ENCODE measurements at places on chromosomes 13 and 19.

GRCh38 chr19:51663650-51664049, 17.0 kb upstream of the SIGLEC14 start:
- DNase-seq, result no peak

- no peak for DNase-seq
Measured at GRCh38 chr19:45598267-45599001, 3.6 kb downstream of the GPR4 start.

- no peak for DNase-seq
Measured at GRCh38 chr13:31962731-31963370, 68.7 kb upstream of the FRY start.

GRCh38 chr13:24997367-24997967, 98.5 kb upstream of the PABPC3 start:
- DNase-seq, result no peak

- no peak for DNase-seq
Measured at GRCh38 chr13:102830646-102831045, 15.2 kb upstream of the ERCC5 start.

DNA sequence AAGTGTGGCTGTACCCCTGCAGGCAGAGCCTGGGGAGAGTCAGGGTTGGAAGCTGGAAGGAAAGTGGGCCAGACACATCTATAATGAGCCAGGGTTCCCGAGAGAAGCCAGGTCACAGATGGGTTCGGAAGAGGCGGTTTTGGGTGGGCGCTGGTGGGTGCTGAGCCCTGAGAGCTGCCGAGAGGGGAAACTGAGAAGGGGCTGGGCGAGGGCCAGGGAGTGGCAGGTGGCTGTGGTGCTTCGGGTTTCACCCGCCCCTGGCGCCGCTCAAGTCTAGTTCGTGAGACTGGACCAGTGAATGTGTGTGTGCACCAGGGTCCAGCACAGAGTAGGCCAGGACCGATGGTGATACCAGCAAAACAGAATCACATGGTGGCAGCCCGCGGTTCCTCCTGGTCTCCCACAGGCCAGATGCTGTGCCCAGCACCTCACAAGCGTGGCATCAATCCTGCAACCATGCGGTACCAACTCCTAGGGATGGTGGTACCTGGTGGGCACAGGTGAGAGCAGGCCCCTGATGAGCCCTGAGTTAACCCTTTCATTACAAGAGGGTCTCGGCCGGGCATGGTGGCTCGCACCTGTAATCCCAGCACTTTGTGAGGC, 1.8 kb upstream of the LRRC4B start:
- DNase-seq, result no peak

GRCh38 chr19:49327878-49328544, 3.0 kb upstream of the SLC6A16 start:
- DNase-seq, result no peak

GRCh38 chr19:18007044-18007916, 690 bp upstream of the ARRDC2 start:
- DNase-seq, result no peak

GRCh38 chr13:92896842-92897241, 329.8 kb upstream of the GPC6 start:
- no peak for DNase-seq

DNA sequence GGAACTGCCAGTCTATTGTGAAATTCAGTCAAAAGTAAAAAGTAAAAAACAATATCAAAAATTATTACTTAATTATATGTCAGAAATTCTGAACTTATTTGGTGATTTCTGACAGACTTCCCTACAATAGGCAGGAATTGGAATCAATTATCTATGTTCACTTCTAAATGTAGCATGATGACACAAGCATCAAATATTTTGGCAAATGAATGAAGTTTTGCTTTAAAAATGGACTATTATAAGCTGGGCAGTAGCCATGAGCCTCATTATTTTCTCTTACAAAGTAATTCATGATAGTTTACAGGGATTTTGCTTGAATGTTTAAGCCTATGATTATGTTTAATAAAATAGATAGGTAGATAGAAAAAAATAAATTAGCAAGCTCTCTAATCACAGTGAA, 582.6 kb downstream of the SLITRK6 start:
- no peak for DNase-seq

DNA sequence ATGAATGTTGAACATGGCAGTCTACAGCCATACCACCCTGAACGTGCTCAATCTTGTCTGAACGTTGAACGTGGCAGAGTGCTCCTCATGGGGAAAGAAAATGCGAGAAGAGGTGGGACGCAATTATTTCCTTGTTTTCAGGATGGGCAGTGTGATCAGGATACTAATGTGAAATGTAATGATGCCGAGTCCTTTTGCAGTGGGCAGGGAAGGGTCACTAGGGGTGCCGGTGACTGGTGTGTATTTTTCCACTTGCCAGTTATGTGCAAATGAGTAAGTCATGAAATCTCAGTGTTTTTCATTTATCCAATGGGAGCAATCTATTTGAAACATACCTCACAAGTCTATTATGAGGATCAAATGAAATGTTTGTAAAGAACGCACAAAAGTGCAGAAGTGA, 84.8 kb downstream of the LNX2 start:
- no peak for DNase-seq

DNA sequence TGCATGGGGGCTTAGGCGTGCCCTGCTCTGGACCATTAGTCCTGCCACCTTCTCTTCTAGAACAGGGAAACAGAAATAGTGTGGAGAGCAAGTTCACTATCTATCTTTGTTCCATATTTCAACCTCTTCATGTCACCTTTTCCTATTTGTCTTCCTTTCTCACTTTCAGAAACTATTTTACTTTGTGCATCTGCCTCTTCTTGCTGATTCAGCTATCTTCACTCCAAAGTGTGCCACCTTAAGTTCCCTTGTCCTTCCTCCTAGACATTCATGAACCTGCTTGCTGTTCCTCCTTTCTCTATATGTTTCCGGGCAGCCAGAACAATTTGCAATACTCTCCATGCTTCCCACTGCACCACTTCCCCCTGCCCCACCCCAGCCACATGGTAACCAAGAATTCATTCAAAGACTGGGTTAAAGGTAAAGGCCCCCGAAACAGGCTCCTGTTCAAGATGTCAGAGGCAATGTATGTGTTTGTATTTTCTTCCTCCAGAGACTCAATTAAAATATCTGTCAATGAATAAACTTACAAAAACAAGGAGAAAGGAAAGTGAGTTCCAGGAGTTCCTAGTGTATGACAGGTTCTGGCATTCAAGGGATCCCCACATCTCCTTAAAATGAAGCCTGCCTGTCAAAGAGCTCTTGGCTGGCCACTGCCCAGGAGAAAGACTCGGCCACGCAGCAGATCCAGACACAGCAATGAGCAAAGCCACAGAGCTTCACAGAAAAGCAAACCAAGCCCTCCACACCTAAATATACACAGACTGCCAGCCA, 268.1 kb downstream of the DNAJC15 start:
- no peak for DNase-seq

DNA sequence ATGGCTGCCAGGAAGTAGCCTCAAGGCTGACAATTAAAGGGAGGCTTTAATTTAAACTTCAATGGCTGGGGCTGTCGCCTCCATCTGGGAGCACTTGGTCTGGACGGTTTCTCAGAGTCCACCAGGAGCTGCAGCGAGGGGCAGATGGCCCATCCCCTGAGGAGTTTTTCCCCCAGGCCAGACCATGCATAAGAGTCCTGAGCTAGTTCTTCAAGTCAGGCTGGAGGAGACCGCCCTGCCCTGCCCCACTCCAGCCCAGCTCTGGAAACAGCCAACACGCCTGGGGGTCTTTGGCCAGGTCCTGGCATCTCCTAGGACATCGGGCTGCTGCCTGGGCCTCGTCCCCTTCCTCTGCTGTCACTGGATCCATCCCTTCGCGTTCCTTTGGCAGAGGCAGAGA, 5.3 kb upstream of the ACTN4 start:
- DNase-seq, result no peak

- no peak for DNase-seq
Measured at GRCh38 chr19:10654610-10655456, 687 bp downstream of the ILF3 start.

- no peak for DNase-seq
Measured at GRCh38 chr13:80618781-80619180, 277.9 kb upstream of the SPRY2 start.

DNA sequence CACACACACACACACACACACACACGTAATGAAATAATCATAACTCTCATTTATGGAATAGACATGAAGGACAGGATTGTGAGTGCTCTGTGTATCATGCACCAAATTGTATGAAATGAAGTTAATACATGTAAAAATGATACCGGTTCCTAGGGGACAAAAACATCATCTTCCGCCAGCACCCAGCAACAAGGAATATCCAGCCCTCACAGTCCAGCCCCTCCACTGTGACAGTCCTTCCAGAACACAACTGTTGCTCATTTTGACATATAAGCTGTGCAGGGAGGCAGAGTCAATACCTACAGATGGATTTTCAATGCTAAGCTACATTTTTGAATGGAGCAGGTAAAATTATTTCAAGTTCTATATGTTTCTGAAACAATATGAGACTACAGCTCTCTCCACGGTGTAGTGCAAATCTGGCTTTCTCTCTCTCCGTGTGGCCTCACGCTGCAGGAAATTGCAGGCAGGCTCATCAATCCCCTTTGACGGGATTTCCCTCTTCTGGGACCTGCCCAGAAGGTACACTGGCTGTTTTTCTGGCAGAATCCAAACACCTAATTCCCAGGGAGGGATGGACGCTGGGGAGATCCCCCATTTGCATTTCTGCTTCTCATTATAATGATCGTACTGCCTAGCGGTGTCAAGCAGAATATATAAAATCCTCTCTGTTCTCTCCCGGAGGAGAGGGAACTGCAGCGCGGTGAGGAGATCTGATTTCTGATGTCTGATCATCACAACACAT, 494.0 kb downstream of the LIG4 start:
- DNase-seq, result no peak

DNA sequence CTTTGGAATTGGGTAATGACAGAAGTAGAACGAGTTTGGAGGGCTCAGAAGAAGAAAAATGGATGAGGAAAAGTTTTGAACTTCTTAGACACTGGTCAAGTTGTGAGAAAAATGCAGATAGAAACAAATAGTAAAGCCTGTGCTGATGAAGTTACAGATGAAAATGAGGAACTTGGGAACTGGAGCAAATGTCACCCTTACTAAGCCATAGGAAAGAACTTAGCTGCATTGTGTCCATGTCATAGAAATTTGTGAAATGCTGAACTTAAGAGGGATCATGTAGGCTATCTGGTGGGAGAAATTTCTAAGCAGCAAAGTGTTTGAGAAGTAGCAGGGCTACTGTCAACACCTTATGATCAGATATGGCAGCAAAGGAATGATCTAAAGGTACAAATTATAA, 289.2 kb upstream of the PCDH9 start:
- no peak for DNase-seq

DNA sequence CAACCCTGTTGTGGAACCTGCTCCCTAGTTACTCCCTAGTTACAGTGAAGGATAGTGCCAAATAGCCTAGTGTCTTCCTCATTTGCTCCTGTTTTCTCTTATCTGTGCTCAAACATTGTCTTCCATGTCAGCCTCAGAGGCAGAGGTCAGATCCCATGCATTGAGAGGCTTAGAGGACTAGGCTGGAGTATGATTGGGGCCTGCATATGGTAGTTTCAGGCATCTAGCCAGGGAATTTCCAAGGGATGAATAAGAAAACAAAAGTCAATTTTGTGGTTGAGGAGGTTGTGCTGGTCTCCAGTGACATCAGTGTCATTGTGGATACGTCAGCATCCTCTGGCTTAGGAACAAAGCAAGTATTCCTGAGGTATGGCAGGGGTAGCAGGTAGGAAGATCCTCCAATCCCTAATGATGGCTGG, 9.4 kb downstream of the ZNF546 start:
- no peak for DNase-seq

GRCh38 chr13:74174810-74175209, 40.6 kb upstream of the KLF12 start:
- DNase-seq, result no peak

DNA sequence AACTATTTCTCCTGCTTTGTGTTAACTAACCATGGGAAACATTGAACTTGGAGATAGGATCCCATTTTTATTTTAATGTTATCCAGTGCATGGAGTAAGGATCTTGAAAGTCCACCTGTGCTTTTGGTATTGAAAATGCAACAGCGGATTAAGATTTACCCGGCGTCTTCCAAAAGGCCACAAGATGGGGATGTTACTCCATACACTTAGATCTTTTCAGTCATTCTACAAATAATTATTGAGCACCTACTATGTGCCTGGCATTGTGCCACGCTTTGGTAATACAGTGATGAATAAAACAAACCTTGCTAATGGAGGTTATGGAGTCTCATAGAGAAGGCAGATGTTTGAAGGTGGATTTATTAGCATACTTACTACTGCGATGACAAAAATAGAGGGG, 56.9 kb downstream of the RFC3 start:
- no peak for DNase-seq

DNA sequence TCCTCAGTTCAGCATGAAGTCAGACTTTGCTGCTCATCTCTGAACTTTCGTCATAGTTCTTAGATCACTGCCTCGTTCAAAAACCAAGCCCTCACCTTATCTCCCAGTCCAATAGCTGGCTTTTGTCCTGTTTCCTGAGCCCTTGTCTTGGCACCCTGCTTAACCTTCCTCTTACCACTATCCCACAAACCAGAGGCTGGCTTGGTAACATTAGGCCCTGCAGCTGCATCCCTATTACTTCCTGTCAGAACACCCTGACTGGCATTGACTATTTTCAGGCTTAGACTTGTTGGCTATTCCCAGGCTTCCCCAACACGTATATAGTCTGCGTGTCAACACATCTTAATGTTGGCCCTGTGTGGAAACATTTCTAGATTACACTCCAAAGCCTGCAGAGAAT, 172.4 kb downstream of the VWA8 start:
- DNase-seq, result no peak

DNA sequence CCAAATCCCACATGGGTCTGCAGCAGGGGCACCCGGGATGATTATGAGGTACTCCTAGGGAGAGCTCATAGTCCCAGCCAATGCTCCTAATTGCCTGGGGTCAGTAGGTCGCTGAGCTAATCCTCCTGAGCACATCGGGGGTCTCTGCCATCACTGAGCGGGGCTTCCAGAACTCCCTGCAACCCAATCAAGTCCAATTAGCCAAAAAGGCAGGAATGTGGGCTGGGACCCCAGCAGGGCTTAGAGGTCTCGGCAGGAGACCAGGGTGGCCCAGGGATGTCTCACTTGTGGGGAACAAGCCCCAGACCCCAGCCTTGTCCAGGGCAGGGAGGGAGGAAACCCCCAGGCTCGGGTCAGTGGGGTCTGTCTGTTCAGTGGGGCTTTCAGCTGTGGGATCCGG, 17.1 kb upstream of the CPAMD8 start:
- DNase-seq, result no peak

All from SIG-M5 (cell line).